GM03348 (cell line): ENCODE measurements at places on chromosomes 2 and 18.

DNA sequence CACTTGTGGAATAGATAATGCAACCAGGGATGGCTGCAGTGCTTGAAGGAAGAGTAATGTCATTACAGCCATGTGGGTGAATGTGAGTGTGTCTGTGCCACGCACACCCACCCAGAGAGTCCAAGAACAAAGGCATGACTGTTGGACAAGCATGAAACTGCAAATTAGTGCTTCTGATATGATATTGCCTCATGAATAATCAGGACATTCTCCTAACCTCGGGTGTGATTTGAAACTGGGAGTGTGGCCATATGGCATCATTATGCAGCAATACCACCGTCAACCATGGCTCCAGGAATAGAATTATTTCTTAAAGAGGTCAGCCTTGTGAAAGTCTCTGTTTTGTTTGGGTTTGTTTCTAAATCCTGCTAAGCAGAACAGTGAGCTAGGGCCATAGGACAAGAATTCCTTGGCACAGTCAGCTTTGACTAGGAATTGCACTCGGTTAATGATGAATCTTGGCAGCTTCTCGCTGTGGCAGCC, 678.0 kb upstream of the RAB6C start:
- no peak for DNase-seq

DNA sequence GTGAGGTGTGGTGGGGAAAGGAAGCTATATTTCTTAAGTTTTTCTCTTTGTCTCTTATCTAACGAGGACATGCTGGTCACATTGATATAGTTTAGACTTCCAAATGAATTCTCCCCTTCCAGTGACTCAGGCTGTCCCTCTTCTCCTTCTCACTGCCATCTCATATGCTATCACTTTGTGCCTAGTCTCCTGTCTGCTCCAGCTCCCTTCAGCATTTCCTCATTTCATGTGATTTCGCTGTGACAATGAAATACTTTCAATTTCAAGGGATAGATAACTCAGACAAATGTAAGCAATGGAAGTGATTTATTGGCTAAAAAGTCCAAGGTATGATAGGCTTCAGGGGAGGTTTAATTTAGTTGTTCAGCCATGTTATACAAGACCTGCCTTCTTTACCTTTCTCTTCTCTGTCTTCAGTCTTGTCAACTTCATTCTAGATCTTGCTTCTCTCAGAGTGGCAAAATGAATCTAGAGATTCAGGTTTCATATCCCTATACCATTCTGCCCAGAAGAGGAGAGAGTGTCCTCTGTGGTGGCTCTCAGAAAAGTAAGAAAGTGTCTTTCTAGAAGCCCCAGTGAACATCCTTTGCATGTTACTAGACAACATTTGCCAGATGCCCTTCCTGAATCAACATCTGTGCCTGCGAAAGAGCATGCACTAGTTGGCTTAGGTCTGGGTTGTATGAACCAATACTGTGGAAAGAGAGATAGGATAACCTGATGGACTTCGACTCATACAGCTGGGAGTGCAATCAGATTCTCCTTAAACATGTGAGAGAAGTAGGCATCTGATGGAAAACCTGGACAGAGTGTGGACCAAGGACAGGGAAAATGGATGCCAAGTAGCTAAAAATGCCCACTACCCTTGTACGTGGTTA, 29.9 kb upstream of the GPR155 start:
- no peak for DNase-seq

- DNase-seq = no peak
Observed at GRCh38 chr2:106306387-106306786, 112.3 kb upstream of the UXS1 start.

GRCh38 chr18:11309172-11309571, 159.8 kb upstream of the PIEZO2 start:
- no peak for DNase-seq

DNA sequence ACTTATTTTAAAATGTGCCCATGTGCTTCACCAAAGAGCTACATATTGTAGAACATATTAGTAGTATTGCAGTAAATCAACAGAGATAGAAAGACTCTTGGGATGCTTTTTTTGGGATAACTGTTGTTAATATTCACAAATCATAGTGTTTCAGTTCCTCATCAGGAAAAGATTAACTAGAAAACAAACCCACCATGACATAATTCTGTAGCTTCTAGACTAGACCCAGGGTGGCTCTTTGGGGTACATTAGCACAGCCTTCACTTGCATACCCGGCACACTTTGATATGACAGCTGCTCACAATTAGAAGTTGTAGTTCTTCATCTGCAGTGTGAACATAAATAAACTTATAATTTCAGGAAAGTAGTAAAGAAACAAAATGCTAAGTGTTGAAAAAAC, 154.2 kb downstream of the ATP9B start:
- no peak for DNase-seq

DNA sequence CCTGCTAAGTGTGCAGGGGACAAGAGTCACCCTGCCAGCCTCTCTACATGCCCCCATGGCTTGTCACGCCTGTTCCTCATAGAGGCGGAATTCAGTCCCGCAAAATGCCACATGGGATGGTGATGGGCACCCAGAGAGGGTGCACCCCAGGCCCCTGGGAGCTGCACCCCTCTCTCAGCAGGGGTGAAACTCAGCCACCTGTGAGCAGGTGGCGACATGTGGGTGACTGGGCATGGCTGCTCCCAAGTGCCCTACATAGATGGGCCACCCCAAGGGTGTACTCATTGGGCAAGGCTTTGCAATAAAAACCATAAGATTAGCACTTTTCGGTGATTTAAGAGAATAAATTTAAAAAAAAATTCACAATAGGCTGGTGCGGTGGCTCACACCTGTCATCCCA, 6.3 kb downstream of the HS6ST1 start:
- no peak for DNase-seq

GRCh38 chr2:227597998-227598397, 695 bp upstream of the SCYGR2 start:
- no peak for DNase-seq

DNA sequence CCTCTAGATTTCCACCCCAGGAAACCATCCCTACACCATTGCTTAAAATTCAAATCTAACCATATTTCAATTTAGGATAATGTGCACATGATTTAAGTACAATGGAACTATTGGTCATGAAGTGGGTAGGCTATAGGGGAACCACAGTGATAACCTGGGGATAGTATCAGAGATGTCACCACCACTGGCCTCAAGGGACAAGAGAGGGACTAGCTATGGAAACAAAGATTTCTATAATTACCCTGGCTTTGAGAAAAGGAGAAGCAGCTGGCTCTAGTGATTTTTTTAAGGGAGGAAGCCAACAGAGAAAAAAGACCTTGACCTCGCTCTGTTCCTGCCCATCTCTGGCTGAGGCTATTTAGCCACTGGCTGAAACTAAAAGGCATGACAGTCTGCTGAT, 132.0 kb downstream of the MEP1B start:
- DNase-seq = no peak

DNA sequence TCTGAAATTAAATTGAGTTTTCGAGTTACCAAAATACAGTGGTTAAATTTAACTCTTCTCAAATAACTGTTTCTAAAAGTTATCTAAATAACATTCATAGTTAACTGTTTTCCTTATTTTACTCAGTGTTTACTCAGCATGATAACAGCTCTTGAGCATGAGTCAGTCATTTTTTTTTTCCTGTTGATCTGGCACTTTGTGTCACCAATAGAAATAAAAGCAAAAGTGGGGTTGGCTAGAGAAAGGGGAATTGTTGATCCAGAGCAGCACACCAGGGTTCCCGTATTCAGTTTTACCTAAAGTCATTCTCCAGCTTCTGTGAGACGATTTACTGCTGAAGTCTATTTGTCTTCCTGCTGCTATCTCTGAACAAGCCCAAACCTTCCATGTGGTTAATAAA, 851.6 kb downstream of the DCC start:
- DNase-seq = no peak

- DNase-seq = peak; percentile 64
Observed at GRCh38 chr2:84495539-84496146, 20.7 kb upstream of the DNAH6 start.

DNA sequence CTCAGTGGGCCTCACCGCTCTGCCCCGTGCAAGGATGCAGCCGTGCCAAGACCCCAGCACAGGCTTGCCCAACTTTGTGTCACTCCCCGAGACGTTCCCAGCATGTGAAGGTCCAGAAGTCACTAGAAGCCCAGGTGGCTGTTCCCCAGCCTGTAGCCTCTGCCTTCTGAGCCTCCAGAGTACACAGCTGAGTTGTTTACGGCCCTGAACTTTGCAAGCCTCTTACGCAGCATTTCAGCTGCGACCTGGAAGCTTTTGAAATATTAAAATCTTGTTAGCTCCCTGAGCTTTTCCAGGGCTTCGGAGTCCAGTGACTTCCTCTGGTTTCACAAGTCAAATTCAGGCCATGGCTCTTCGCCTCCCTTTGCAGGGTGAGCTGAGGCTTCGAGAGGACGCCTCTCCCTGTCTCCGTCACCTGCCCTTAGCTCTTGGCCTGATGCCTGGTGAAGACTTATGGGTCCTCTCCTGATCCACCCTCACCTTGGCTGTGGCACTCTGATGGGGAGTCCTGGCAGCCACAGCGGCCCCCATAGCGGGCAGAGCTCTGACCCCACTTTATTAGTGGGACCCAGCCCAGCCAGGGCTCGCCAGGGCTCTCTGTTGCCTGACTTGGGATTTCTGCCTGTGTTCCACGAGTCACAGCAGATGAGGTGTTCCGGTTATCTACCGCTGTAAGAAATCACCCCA, 76.5 kb upstream of the HPCAL1 start:
- no peak for DNase-seq

GRCh38 chr2:9707008-9707407, 76.2 kb upstream of the YWHAQ start:
- DNase-seq = no peak

DNA sequence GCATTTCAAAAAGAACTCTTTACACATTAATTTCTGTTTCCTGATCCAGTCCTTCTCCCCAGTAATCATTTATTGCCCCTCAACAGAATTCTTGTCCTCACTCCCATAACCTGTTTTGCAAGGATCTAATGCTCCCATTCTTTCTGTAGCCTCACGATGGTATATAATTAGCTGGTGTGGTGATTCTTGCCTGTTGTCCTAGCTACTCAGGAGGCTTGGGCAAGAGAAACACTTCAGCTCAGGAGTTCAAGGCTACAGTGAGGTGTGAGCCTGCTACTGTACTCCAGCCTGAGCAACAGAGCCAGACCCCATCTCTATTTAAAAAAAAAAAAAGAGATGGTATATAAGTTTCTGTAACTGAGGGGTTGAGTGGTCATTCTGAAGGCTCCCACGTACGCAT, 7.7 kb upstream of the TRAPPC8 start:
- no peak for DNase-seq

DNA sequence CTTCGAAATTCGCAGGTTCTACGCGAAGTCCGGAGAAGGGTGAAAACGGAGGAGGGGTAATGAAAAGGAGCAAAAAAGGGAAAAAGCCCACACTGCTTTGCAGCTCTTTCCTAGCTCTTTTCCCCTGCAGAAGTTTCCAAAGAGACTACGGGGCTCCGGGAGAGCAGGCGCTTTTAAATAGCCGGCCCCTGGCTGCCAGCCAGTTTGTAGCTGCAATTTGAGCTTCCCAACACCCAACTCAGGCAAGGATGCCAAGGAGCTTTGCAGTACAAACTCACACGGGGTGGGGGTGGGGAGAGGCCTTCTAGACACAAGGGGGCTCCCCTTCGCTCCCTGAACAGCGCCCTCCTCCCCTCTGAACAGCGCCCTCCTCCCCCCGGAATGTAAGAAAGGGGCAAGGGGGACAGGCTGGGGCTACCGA, at the start of gene IGFBP5:
TSS of gene IGFBP5 (minus strand) at position 149 of the 421 bp plus-strand sequence. CDS start 774 bp downstream, outside the sequence.
- DNase-seq = peak; percentile 60

DNA sequence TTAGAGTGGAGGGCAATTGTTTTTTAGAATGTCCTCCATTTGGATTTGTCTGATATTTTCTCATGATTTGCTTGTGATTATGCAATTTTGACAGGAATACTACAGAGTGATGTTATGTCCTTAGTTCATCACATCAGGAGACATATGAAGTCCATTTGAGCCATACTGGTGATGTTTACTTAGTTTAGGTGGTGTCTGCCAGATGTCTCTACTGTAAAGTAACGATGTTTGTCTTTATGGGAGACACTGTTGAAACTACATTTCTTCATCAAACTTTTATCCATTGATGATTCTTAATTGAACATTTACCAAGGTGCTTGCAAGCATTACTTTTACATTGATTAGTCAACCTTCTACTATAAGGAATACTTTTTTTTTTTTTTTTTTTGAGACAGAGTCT, 4.9 kb upstream of the SNORC start:
- no peak for DNase-seq

GRCh38 chr2:189613077-189613636, 32.6 kb upstream of the SLC40A1 start:
- peak; percentile 25 for DNase-seq

DNA sequence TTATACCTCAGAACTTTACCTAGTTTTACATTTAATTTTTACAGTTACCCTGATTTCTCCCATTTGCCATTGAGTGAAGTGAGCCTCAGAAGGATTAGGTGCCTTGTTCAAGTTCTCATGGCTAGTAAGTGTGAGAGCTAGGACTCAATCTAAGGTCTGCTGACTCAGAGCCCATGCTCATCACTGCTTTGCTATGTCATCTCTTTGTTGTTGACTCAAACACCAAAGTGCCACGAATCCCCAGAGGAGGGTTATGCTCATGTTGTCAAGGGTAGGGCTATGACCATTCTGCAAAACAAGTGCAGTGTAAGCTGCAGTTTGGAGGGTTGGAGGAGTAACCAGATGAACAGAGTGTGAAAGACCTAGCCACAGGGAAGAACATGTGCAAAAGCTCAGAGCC, 185.4 kb upstream of the SKOR2 start:
- no peak for DNase-seq

DNA sequence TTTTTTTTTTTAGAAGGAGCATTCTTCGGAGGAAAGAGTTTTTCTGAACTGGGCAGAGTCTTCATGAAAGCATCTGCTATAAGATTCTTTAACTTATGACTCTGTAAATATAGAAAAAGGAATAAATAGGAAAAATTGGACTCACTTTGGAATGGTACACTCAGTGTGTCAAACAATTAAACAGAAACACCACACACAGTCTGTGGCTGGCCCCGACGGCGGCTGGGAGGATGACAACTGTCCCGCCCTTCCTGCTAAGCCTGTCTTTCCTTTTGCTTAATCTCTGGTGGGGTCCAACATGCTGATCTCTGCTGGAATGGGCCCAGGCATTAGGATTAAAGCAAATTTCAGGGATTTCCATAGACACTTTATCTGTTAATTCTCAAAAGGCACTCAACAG, 12.5 kb upstream of the RAB31 start:
- no peak for DNase-seq

DNA sequence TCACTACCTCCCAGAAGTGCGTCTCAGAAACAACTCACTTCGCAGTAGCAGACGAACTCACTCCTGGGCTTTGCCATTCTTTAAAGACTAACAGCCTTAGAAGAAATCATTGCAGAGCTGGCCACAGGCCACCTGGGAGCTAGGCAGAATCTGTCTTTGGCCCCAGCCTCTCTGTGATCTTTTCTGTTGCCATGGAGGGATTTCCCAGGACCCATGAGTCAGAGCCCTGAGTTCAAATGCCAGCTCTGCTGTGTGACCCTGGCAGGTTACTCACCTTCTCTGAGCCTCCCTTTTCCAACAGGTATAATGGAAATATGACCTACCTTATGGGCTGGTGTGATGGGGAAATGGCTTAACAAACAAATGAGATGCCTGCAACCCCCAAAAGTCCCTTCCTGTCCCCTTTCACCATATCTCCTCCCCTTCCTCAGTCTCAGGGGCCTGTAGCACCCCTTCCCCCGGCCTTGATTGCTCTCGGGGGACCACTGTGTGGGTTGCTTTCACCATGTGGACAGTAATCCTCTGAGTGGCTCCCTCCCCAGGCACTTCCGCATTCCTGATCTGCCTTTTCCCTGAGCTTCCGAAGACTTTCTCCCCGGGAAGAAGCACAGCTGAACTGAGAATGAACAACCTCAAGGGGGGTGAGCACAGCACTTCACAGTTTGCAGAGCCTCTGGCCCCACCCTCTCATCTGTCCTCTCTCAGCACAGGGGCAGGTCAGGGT, 34.0 kb upstream of the SLC66A3 start:
- peak; percentile 54 for DNase-seq

GRCh38 chr2:14861181-14861580, 228.7 kb downstream of the LRATD1 start:
- DNase-seq = no peak
